Endothelial cell of umbilical vein (primary cell): ENCODE measurements at places on chromosomes 13 and 19.

DNA sequence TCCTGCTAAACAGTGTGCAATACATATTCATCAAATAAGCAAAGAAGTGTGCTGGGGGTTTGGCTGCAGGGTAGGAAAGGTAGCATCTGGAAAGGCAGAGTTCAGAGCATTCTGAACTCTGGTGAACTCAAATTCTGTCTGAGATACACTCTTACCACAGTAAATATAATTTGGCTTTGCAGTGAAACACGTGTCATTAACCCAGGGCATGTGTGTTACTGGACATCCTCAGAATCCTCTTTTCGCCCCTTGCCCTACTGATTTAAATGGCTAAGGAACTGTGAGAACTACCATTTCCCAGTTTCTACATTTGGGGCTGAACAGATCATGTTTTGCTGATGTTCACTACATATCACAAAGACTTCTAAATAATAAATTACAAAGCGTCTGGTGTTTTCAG is 562.8 kb upstream of the SGCG start:
- DNase-seq = no peak

GRCh38 chr13:44092078-44092970 is 212.6 kb downstream of the LACC1 start:
- DNase-seq = no peak

DNA sequence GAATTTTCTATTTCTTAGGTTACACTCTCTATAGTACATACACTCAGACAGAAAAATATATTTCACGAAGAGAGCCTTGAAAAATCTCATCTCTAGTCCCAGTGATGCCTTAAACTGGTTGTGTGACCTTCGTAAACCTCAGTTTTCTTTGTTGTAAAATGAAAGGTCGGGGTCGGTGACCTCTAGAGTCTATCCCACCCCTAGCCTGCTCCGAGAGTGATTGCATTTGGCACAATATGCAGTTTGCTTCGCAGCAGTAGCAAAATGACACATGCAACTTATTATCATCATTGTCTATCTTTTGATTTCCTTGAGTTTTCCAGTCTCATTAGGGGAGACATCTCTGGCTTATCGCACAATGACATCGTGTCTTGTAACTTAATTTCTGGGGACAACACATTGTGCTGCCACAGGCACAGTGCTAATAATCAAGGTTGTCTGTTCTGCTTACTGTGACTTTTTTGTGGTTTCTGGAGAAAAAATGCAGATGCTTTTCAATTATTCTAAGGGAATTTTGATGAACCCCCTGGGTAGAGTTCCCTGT is 115.0 kb downstream of the GGACT start:
- DNase-seq = no peak

DNA sequence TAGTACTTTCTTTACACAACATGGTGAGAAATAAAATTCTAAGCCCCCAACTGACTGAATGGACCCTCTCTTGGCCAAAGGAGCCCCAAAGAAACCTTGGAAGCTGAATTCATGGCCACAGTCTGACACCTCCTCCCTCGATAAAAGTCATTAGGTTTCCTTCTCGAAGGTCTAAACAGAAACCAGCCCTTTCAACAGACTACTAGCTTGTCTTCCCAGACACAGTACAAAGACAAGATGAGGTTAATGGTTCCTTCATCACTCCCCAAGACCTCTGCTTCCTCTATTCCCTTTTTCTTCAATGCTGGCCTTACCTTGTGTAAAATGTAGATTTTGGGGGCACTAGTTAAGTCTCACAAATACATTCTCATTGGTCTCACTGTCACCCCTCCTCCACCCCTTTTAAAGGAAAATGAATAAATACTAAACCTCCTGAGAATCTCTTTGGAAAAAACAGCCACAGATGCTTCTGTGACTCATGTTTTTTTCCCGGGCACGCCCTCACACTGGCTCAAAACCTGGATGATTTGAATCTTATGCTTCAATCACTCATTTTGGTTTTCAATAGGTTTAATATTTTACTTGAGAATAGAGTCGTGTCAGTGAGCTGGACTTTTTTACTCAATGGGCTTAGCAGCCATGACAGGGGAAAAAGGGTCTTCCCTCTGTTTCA is 65.8 kb upstream of the MED4 start:
- peak; percentile 39 for DNase-seq

DNA sequence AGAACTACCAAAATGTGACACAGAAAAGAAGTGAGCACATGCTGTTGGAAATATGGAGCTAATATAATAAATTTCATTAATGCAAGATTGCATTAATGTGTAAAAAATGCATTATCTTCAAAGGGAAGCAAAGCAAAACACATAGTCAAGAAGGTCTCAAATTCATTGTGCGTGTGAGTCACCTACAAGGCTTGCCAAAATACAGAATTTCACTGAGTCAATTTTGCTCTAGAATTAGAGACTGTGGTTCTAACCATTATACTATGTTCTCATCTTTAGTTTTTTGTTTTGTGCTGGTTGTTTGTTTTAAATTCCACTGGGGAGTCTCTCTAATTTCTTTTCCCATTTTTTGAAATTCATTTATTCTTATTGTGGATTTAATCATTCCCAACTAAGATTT is 149.8 kb upstream of the SLITRK1 start:
- no peak for DNase-seq
